Large intestine (tissue), 12 donors: ENCODE measurements at places on chromosomes 6 and 20. TPM values are rescaled to one million over a fixed set of nuclear protein-coding genes. Genes with fewer than 3 reads are reported as not detected.

Gene KCNQ5
- 3.4 TPM for polyA plus RNA-seq

Gene FRMD1
- polyA plus RNA-seq, result 5.9 TPM

Gene GJA10
- not detected for polyA plus RNA-seq

Gene RAET1G
- polyA plus RNA-seq, result 0.28 TPM

Gene KCNG1
- polyA plus RNA-seq, result 29.8 TPM

DNA sequence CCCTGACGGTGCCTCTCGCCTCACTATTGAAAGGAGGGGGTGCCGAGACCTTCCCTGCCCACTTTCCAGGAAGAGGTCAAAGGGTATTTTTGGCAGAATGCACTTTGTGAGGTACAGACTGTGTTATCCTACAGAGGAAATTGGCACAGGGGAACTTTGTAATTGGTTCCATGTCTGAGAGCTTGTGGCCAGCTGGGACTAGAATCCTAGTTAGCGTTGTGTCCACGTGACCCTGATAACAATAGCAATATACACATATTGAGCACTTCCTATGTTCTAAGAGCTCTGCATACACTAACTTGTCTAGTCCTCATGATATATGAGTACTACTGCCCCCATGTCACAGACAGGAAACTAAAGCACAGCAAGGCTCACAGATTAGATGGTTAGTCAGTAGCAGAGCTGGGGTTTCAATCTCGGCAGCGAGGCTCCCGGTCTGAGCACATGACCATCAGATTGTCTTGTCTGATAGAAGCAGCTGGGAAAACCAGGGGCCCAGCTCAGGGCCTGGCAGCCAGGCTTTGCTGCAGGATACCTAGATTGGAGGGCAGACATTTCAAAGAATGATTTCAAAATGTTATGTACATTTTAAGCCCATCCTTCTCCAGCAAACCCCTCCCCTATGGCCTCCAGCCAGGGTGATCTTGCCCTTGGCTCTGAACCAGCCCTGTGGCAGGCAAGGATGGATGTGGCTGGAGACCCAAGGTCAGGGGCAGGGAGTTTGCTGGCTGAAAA lies 1.4 kb downstream of the MAPK13 start:
- DNase-seq, result peak; percentile 93

DNA sequence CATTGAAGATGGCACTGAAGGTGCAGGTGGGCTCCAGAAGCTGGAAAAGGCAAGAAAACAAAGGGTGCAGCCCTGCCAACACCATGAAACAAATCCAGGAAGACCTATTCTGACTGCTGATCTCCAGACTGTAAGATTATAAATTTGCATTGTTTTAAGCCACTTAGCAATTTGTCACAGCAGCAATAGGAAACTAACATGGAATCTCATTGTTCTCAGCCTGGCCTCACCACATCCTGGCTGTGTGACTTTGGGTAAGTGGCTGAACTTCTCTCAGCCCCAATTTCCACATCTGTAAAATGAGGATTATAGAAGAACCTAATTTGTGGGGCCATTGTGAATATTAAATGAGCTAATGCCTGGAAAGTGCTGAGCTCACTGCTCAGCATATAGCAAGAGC lies 160.4 kb upstream of the MAFB start:
- no peak for DNase-seq

- no peak for DNase-seq
Observed at GRCh38 chr20:11436113-11436905, 481.4 kb upstream of the BTBD3 start.

DNA sequence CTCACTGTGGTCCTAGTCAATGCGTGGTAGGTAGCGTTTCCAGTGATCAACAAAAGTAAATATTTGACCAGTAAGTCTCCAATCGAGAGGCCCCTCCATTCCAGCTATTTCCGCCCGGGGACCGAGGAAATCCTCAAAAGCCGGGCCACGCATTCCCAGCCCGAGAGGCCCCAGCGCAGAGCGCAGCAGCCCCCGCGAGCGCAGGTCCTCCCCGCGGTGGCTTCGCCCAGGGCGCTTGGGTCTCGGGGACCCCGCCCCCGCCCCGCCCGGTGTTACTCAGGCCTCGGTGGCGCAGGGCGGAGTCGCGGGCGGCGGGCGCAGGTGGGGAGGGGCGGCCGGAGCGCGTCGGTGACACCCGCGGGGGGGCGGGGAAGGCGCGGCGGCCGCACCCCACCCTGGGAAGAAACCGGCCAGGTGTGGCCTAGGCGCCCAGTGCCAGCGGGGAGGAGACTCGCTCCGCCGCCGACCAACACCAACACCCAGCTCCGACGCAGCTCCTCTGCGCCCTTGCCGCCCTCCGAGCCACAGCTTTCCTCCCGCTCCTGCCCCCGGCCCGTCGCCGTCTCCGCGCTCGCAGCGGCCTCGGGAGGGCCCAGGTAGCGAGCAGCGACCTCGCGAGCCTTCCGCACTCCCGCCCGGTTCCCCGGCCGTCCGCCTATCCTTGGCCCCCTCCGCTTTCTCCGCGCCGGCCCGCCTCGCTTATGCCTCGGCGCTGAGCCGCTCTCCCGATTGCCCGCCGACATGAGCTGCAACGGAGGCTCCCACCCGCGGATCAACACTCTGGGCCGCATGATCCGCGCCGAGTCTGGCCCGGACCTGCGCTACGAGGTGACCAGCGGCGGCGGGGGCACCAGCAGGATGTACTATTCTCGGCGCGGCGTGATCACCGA lies at the start of gene DSP:
Gene DSP (plus strand): TSS at position 497 of the 890 bp plus-strand sequence. CDS start 245 bp downstream, at position 742.
- peak; percentile 85 for DNase-seq

- no peak for DNase-seq
Observed at GRCh38 chr6:29325777-29326176, 24.3 kb downstream of the OR14J1 start.

GRCh38 chr20:43840382-43841070 lies 74.1 kb upstream of the TOX2 start:
- DNase-seq, result no peak

GRCh38 chr6:43776115-43776798 lies 6.2 kb downstream of the VEGFA start:
- no peak for DNase-seq

DNA sequence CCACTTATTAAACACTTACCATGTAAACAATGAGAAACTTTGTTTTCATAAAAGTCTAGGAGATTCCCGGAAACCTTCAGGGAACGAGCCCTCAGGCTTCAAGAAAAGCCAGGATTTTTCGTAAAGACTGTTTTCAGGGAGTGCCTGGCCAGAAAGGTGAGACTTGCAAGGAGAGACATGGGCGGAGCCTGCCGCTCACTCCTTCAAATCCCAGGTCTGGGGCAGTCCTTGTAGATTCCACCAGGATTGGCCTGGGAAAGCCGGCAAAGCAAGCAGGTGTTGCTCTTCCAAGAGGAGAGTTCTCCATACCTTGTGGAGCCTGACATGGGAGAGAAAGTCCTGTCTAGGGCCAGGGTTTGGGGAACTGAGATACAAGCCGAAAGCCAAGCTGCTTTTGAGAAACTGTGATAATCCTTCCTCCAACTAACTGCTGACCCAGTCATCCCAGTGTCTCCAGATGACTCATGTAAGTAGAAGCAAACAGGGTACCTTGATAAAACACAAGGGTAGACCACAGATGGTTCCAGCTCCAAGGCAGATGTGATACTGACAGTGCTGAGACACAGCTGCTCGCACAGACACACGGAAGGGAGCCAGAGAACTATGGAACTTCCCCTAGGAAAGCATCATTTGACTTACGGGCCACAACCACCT lies 69.4 kb upstream of the NAA20 start:
- DNase-seq, result no peak

- DNase-seq, result no peak
Observed at GRCh38 chr6:37651991-37652390, 45.7 kb downstream of the MDGA1 start.

DNA sequence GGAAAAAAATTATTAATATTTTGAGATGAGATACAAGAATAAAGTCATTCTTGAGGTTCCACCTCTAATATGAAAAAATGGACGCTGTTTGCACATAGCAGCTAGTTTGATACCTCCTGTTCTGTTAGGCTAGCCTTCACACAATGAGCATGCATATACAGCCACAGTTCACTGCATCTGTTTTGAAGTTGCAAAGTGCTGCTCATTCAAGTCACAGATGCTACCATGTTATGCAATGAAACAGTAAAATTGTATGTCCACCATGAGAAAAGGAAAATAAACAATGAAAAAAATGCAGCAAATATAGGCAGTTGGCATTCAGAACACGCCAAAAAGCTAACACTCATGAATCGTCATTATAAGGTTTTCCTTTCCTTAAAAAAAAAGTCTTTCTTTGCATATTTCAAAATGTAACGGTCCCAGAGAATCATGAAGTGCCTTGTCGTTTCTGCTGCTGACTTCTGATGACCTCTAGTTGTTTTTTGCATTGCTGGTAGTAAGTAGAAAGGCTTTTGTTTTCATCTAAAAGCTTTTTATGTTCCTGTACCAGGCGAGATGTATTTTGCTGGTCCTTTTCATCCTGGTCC lies 70.7 kb downstream of the MAP3K7 start:
- no peak for DNase-seq

- no peak for DNase-seq
Observed at GRCh38 chr6:136192902-136193301, 57.2 kb downstream of the MTFR2 start.

DNA sequence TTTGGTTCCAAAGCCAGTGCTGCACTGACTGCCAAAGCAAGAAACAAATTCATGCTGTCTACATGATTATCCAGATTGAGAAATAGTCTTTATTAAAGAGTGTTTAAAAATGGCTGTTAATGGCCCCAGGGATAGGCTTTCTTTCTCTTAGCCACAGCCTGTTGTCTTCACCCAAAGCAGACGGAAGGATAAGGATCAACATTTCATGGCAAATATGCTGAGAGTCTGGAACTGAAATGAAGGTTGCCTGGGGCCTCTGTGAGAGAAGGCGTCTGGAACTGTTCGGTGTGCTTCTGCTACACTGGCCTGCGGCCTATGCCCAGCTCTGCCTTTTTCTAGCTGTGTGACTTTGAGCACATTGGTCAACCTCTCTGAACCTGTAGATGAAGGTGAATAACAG lies 373.0 kb upstream of the ZFP64 start:
- DNase-seq, result no peak

- DNase-seq, result no peak
Observed at GRCh38 chr6:18681832-18682503, 294.8 kb downstream of the RNF144B start.

DNA sequence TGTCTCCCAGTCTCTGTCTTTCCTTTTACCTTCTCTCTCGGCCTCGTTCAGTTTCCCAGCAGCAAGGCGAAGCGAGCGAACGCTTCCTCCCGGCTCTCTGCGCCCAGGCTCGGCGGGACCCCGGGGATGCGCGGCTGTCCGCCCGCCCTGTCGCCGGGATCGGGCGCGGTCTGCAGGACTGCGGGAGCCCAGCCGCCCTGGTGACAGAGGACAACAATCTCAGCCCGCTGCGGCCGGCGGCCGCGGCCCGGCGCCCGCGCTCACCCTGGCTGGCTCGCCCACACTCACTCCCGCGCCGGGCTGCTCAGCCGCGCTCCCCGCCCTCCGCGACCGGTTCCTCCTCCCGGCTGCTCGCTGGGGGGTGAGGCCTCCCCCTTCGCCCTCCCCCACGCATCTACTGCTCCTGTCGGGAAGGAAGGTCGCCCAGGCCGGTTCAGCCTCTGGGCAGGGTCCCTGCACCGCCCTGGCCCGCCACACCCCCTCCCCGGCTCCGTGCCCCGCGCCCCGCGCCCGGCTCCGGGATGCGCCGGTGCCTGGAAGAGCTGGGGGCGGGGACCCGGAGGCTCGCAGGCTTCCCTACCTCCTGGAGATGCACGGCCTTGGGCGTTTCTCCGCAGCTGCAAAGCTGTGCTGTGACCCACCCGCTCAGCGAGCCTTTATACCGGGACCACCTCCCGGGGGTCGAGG lies 410 bp downstream of the SYNE1 start:
- DNase-seq, result peak; percentile 5

DNA sequence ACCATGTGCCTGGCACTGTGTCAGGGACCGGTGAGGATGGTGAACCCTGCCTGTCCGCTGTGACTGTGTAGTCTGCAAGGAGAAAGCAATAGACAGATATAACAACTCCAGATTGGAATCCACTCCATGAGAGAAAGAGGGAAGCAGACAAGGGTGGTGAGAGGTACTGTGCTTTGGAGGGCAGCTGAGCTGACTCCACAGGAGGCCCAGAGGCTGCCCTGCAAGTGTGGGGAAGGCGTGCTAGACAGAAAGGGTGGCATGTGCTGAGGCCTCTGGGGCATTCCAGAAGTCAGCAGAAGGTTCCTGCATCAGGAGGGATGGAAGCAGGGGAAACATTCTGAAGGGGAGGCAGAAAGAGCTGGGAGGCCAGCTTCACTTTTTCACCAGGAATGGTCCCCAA lies 39.3 kb upstream of the APCDD1L start:
- DNase-seq, result no peak

DNA sequence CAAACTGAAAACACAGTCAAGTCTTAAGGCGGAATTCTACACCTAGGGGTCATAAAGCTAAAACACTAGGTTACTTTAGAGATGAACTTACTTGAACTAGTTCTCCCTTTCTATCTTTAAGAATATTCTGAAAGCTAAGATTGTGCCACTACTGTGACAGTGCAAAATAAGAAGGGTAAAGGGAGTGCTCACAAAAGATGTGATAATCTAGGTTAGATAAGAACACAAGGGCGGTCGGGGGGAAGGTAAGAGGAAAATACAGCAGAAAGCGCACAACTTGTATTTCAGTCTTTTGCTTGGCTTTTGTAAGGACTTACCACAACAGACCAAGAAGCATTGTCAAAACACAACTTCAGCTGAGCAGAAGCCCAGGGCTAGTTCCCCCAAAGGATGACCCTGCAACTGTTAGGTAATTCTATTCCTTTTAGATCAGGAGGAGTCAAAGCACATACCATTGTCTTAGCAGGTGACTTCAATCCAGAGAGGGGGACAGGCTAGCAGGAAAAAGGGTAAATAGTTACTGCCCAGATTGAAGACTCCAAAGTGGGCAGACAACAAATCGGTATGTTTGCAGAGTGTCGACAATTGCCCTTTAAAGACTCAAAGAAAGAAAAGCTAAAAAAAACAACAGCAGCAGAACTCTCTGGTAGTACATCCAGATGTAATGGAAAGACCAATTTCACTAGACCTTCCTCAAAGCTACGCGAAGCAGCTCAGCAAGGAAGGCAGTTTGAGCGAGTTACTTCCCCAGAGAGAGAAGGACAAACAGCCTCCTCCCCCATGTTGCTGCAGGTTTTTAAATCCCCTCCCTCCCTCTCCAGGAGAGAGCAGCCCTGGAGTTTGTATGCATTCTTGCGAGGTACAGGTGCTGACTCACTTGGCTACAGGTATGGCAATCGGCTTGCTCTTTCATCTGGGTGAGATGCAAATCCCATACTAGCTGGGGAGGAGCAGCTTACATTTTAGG lies 59.0 kb downstream of the RIPOR2 start:
- DNase-seq, result no peak

GRCh38 chr6:30730601-30731435 lies 10.7 kb downstream of the TUBB start:
- peak; percentile 85 for DNase-seq
